HepG2 (cell line): ENCODE measurements at places on chromosomes 12 and 14. TPM values are rescaled to one million over a fixed set of nuclear protein-coding genes. Genes with fewer than 3 reads are reported as not detected.

MEG3 gene
- not detected in 2 replicates for total RNA-seq

ETFBKMT gene
- total RNA-seq: 0.93 and 1.1 TPM in 2 replicates

DNA sequence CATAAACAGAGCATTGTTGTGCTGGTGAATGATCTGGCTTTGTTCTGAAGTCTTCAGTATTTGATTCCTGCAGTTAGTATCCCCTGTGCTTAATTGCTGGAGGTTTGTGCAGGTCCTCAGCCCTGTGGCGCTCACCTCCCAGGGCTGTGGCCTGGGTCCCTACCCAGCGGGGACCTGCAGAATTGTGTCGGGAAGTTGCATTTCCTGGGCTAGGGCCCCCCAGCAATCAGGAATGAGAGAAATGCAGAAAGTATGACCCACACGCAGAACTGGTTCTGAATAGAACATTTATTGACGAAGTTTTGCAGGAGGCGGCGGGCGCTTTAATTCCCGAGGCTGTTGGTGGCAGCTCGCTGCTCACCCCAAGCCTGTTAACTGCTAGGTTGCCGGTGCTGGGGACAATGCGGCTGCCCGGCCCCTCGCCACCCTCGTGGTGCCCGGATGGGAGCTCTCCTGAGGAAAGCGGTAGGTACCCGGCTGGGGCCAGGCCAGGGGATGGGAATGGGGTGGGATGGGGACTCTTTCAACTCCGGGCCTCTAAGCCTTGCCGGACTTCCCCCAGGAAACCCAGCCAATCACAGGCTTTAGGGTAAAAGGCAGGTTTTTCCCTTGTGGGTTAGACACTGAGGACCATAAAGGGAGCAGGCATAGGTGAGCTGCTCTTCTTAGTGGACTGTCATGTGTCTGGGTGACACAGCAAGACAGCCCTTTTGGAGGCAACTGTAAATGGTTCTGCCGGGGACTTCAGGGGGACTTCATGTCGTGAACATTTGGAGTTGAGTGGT lies 11.6 kb downstream of the PLEKHG3 start:
- no peak for DNase-seq

DNA sequence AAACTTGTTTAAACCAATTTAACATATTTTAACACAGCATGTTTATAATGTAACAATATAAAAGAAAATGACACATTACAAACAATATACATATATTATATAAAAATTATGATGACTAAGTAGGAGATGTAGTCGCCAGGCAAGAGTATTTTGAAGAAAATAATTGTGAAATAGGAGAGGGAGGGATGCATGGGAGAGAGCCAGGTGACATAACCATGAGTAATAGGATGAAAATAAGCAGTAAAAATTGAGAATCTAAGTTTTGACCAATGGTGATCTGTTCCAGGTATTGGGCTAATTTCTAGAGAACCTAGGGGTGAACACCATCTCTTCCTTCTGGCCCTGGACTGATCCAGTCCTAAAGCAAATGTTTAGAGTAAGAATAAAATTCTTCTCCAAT lies 315.2 kb upstream of the G2E3 start:
- DNase-seq: no peak

GRCh38 chr12:30962047-30962446 lies 35.5 kb downstream of the TSPAN11 start:
- DNase-seq: no peak
